ENCODE measurements at places on chromosomes 3 and 15.

DNA sequence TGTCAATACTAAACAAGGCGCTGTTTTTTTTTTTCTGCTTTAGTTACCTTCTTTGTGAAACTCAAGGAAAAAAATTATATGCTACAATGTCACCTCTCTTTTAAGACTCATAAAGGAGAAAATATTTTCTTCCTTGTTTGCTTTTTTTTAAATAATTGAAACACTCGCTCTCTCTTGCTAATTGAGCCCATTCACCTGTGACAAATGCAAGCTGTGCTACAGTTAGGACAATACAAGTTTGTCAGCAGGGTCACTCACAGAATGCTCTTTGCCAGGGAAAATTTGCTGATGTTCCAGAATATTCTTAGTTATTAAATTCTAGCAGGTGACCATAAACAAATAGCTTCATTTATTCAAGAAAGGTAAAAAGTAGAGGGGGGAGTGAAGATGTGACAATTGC lies 375.9 kb upstream of the DPPA4 start:
- no peak for DNase-seq

- DNase-seq, result no peak
These were observed 13.7 kb downstream of the CCR8 start for GRCh38 chr3:39343076-39343717.

- DNase-seq, result no peak
These were observed 192.0 kb downstream of the UBE2E2 start for GRCh38 chr3:23395115-23395514.

DNA sequence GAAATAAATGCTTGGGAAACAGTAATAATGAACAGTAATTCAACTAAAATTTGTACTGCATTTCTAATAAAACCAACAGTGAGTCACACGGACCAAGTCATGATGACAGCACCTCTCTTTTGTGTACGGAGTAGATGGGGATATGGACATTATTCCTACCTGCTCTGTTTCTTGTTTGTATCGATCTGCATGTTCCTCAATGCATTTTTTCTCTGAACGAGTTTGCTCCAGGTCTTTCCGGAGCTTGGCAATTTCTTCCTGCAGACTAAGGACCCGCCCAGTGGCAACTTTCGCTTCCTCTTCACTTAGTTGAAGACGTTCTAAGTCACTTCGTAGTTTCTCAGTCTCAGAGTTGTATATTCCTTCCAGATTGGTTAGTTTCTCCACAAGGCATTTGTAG lies 74.4 kb upstream of the MYO5C start:
- DNase-seq, result no peak

GRCh38 chr3:182979674-182980191 lies 605 bp downstream of the DCUN1D1 start:
- peak; percentile 63 for DNase-seq

GRCh38 chr3:99601515-99601914 lies 36.9 kb upstream of the COL8A1 start:
- DNase-seq, result no peak

DNA sequence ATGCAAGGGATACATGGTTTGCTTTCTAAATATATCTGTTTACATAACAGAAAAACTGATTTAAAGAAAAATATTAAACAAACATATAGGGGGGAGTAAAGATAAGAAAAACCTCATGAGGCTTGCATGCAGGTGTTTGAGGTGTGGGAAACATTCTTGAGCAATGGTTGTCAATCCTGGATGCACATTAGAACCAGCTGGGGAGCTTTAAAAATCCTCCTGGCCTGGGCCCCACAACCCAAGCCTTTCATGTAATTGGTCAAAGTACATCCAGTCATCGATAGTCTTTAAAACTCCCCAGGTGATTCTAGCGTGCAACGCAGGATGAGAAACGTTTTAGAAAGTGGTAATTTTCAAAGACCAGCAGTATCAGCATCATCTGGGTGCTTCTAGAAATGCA lies 18.3 kb downstream of the NMNAT3 start:
- no peak for DNase-seq

- no peak for DNase-seq
These were observed 167.3 kb upstream of the THBS1 start for GRCh38 chr15:39413558-39413957.
